ENCODE measurements at places on chromosomes 3 and 15.

GRCh38 chr15:83372434-83372891, 74.7 kb upstream of the SH3GL3 start:
- no peak for DNase-seq

DNA sequence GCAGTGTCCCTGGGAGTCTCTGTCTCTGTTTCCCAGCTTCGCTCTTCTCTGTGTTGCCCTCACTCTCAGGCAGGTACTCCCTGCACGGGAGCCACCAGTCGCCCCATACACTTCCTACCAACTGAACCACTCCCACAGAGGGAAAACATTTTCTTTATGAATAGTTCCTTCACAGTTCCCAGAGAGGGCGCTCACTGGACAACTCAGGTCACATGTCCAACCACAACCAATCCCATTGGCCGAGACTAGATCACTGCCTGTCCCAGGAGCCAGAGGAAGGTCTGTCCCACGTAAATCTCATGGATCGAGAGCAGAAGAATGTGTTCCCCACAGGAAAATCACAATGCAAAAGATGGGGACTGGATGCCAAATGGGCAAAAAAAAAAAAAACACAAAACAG, 26.1 kb downstream of the GRK7 start:
- DNase-seq, result no peak

- DNase-seq, result no peak
Observed at GRCh38 chr3:180829409-180830405, 82.8 kb upstream of the FXR1 start.

DNA sequence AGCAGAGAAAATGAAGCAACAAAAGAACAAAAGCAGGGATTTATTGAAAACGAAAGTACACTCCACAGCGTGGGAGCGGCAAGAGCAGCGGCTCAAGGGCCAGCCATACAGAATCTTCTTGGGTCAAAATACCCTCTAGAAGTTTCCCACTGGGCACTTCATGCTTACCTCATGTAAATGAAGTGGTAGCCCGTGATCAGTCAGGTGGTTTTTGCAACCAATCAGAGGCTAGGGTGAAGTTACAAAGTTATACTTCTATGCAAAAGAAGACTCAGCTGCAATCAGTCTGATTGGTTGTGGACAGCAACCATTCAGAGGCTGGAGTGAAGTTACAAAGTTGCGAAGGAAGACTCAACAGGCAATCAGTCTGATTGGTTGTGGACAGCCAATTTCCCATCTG, 37.8 kb upstream of the TRH start:
- DNase-seq, result peak; percentile 84

DNA sequence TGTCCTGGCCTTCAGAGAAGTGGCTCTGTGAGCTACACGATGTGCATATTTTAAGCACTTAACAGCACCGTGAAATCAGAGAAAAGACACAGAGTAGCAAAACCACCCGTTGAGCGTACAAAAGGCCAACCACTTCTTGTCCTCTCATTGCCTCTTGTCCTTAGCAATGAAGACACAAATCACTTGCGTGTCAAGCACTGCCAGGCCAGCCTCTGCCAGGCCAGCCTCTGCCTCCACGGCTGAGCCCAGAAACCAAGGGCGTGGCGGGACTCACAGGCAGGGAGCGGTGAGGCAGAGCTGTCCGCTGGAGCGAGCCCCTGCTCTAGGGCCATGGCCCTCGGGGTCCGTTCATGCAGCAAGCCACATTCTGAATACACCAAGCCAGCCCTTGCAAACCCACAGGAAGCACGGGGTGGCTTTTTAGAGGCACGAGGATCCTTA, 4.0 kb downstream of the MUC4 start:
- DNase-seq, result no peak

DNA sequence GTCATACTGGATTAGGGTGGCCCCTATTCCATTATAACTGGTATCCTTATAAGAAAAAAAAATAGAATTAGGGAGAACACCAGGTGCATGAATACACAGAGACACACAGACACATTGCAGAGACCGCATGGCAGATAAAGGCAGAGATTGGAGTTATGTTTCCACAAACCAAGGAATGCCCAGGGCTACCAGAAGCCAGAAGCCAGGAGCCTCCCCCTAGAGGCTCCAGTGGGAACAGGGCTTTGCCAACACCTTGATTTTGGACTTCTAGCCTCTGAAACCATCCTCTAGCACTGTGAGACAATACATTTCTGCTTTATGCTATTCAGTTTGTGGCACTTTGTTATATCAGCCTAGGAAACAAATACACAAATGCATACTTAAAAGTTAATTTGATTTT, 10.4 kb downstream of the GOLM2 start:
- no peak for DNase-seq

- DNase-seq, result no peak
Observed at GRCh38 chr15:89496155-89497098, at the start of gene RHCG. Gene RHCG (minus strand): TSS chr15:89496583. CDS start chr15:89496544, 39 bp downstream.

GRCh38 chr15:51203797-51204196, 109.1 kb upstream of the TNFAIP8L3 start:
- peak; percentile 64 for DNase-seq

- DNase-seq, result no peak
Observed at GRCh38 chr3:61464518-61465140, 96.7 kb upstream of the PTPRG start.

GRCh38 chr3:162437480-162437879, 940.9 kb downstream of the OTOL1 start:
- peak; percentile 65 for DNase-seq

GRCh38 chr3:194134231-194134756, 1.7 kb upstream of the HES1 start:
- DNase-seq, result no peak

GRCh38 chr3:174220775-174221554, 638.2 kb upstream of the NAALADL2 start:
- DNase-seq, result no peak

DNA sequence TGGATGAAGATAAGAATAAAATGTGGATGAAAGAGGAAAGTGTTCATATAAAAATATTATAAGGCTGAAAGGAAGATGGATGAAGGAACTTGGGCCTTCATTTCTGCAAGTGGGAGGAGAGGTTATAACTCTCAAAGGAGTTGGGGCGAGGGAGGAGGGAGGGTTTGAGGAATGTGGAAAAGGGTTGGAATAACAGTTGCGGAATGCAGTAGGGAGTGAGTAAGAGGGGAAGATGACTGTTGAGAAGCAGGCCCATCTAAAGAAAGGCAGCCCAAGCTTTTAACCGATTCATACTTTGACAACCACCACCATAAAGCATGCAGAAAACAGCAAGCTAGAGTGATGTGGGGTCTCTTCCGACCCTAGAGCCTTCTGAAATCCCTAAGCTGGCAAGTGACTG, 8.3 kb upstream of the TM4SF4 start:
- peak; percentile 85 for DNase-seq
